ENCODE measurements at places on chromosomes 7 and 10. TPM values are rescaled to one million over a fixed set of nuclear protein-coding genes. Genes with fewer than 3 reads are reported as not detected.

GRCh38 chr7:30351286-30351685, 66.9 kb downstream of the ZNRF2 start:
- DNase-seq: no peak
- peaks cover 18% of the 10 kb centered on the region for H3K4me1 ChIP-seq
- H3K27me3 ChIP-seq: no peaks in the 10 kb centered on the region
- H3K36me3 ChIP-seq: no peaks in the 10 kb centered on the region
- H3K27ac ChIP-seq: no peak overlapping the region

- H3K36me3 ChIP-seq: no peaks in the 10 kb centered on the region
- no peak for DNase-seq
- H3K4me1 ChIP-seq: peaks cover 29% of the 10 kb centered on the region
These were observed 8.5 kb downstream of the RASSF4 start for GRCh38 chr10:44968091-44968490.

- H3K36me3 ChIP-seq: no peaks in the 10 kb centered on the region
- no peak for DNase-seq
- H3K27me3 ChIP-seq: no peaks in the 10 kb centered on the region
- H3K4me3 ChIP-seq: no peak overlapping the region
These were observed 23.4 kb upstream of the PSMG3 start for GRCh38 chr7:1593091-1593866.

DNA sequence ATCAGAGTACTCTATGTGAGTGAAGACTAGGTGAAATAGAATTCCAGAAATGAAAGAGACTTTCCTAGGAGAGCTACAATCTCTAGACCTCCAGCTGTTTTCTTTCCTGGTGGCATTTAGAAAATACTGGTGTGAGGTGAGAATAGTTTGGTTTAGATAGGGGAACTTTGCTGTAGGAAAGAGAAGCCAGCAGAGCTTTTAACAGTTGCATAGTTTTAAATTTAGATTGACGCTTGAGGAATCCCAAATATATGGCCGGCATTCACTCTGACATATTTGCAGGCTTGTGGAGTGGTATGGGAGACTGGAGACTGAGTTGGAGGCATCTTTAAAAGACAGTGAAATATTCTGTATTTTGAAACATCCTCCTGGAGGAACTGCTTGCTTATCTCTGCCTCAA, 94.3 kb upstream of the ETV1 start:
- no peaks in the 10 kb centered on the region for H3K27me3 ChIP-seq
- no peaks in the 10 kb centered on the region for H3K4me1 ChIP-seq
- H3K27ac ChIP-seq: no peak overlapping the region
- H3K4me3 ChIP-seq: no peak overlapping the region

VSTM4 gene
- not detected for total RNA-seq

IDI2 gene
- not detected for total RNA-seq

ACSM6 gene
- not detected for total RNA-seq
